H1 (cell line): ENCODE measurements at places on chromosomes 11 and 22. TPM values are rescaled to one million over a fixed set of nuclear protein-coding genes. Genes with fewer than 3 reads are reported as not detected.

GRCh38 chr11:12159351-12160099, 49.1 kb downstream of the MICAL2 start:
- DNase-seq = no peak

GRCh38 chr11:45724153-45724552, 58.7 kb upstream of the CHST1 start:
- DNase-seq = no peak

GRCh38 chr11:65133724-65134123, 595 bp downstream of the SYVN1 start:
- no peak for DNase-seq

- DNase-seq = peak; percentile 77
These were observed 29.9 kb upstream of the OR10G7 start for GRCh38 chr11:124070915-124071622.

GRCh38 chr11:75763846-75764245, 4.7 kb upstream of the DGAT2 start:
- DNase-seq = no peak

- DNase-seq = no peak
These were observed 825 bp downstream of the SLC1A2 start for GRCh38 chr11:35418282-35419183.

GRCh38 chr11:88950975-88951374, 114.8 kb downstream of the GRM5 start:
- DNase-seq = no peak

GRCh38 chr11:69157156-69157821, 1.6 kb downstream of the SMIM38 start:
- no peak for DNase-seq

DNA sequence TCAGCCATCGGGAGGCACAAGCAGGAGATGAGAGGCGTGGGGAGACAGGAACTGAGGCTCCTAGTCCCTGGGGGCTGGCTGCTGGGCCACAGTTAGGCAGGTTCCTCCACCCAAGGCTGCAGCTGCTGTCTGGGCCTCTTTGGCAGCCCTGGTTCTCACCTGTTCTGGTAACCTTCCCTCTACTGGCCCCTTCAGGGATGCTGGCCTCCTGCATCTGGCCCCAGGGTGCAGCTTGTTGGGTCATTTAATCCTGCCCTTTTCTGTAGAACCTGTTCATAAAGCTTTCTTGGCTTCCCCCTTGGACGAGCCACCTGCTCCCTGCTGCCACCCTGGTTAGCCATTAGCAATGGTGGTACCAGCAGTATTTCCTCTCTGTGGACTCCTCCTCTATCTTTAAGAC, 5.5 kb downstream of the USH1C start:
- no peak for DNase-seq

DNA sequence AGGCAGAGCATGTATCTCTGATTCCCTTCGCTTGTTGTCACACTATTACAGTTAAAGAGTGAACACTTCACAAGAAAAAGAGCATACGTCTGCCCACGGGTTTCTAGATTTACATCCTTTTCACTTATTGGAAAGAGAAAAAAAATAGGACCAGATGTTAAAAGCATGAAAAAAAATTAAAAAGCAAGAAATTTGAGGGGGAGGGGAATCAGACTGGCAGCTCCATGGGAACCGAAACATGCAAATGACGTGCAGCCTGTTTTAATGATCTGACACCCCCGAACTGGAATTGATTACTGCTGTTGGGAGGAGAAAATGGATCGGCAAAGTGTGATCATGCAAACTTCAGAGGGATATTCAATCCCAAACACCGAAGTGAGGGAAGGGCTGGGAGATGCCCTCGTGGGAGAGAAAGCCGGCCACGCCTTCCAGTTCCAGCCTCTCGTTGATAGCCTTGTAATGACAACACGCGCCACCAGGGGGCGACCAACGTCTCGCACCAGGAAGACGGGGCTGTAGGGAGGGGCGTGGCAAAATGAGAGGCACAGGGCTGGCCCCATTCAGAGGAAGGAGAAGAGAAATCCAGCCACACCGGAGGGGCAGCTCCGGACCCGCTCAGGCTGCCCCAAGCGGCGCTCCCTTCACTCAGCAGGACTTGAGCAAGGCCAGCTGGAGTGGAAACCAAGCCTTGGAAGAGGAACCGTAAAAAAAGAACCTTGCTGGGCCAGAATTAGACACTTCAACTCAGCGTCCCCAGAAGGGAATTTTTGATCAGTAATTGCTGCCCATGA, 53.8 kb upstream of the SYT13 start:
- DNase-seq = peak; percentile 94

DNA sequence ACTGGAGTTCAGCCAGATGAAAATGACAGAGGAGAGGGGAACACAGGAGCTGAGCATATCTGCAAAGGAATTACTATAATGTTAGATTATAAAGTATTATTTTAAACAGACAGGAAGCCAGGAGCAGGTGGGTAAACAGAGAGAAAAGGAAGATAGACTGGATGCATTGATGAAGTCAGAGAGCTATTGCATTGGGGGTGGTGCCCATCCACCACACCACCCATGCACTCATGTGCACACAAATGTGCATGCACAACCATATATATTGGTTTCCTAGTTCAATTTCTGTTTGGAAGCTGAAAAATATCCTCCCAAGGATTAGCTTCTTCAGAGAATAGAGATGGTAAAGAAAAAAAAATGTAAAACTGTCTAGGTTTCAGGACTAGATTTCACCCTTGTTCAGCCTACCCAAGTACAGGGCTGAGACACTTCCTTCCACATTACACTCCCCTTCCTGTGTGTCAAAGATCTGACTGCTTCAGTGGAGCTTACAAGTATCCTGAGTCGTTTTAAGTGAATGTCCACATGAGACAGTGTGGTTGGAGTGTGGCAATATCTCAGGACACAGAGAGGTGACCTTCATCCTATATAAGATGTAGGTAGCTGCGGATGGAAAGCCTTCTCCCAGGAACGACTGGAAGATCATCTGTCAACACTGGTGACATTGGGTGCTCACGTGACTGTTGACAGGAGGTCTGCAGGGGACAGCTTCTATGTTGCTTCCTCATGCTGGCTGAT, 12.2 kb upstream of the SMPD1 start:
- DNase-seq = no peak

- no peak for DNase-seq
These were observed 66.7 kb downstream of the BID start for GRCh38 chr22:17707526-17707925.

GRCh38 chr22:23216461-23217170, 36.3 kb downstream of the BCR start:
- DNase-seq = no peak

DNA sequence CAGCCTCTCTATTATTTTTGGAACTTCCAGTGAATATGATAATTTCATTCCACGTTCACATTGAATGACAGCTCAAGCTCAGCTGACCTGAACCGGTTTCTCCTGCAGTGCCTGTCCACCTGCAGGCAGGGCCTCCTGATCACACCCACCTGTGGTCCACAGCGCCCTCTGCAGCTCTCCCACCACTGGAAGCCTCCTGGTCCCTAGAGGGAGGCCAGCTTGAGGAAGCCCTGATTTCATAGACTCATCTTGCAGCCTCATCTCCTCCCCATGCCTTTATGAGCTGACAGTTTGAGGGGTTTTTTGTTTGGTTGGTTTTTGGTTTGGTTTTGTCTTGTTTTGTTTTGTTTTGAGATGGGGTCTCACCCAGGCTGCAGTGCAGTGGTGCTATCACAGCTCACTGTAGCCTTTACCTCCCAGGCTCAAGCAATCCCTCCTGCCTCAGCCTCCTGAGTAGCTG, 29.9 kb upstream of the MALAT1 start:
- DNase-seq = peak; percentile 88

DNA sequence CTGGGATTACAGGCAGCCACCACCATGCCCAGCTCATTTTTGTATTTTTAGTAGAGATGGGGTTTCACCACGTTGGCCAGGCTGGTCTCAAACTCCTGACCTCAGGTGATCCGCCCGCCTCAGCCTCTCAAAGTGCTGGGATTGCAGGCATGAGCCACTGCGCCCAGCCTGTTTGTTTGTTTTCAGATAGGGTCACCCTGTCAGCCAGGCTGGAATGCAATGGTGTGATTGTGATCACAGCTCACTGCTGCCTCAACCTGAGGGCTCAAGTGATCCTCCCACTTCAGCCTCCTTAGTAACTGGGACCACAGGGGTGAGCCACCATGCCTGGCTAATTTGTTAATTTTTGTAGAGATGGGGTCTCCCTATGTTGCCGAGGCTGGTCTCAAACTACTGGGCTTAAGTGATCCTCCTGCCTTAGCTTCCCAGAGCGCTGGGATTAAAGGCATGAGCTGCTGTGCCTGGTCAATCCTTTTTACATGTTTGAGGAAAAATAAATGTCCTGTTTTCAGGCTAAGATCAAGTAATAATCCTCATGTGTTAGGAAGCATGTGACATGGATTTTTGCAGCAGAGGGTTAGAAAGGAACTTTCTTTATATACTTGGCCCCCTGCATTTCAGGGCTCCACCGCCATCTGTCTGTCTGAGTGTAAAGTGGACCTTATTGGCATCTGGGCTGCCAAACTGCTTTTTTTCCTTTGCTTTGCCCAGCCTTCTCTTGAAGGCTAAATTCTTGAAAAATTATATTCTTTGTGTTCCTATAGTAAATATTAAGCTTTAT, 4.8 kb upstream of the SLC3A2 start:
- DNase-seq = no peak

GRCh38 chr22:37482244-37482643, 3.9 kb downstream of the MFNG start:
- no peak for DNase-seq

DNA sequence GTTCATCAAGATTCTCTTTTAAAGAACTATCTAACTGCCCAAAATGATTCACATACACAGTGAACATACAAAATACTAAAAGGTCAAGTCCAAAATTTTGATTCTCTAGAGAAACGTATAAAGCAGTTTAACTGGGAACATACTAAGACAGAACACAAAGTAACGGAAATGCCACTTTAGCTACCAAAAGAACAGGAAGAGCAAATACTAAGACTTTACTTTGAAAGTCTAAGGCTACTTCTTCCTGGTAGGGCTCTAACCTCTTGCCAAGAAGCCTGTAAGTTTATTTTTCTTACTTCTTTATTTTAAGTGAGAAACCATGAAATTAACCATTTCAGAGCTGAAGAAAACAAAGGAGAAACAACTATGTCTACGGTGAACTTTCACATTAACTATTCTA, 6.2 kb downstream of the PICALM start:
- DNase-seq = no peak

GRCh38 chr11:34356130-34356529, 1.7 kb downstream of the ABTB2 start:
- no peak for DNase-seq

DNA sequence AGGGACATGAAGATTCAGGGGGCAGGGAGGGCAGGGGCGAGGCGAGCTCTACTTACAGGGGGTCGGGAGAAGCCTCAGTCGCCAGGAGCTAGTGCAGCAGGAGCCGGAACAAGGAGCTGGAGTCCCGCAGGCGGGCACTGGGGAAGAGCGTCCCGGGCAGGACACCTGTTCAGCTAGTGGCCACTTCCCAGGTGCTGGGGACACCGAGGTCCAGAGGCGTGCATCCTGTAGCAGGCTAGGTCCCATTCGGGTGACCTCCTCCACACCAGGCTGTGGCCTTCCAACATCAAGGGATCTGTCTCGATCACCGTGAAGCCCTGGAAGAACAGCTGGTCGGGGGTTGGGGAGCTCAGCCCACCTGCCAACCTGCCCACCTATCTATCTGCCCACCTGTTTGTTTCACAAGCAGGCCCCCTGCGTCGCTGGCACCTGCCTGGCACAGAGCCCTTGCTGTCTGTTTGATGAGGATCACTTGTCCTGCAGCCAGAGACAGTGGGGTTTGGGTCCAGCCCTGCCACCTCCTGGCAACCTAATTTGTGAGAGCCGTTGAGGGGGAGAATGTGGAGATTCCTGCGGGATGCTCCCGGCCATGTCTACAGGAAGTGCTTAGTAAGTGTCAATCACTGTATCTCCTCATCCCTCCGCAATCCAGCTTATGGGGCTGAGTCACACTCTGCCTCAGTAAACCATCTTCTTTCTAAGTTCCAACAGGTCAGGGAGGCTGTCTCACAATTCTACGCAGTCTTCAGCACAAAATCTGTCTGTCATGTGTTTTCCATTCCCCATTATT, 940.9 kb downstream of the BRD1 start:
- DNase-seq = no peak

- no peak for DNase-seq
These were observed 96.8 kb downstream of the MED15 start for GRCh38 chr22:20604092-20604747.

GRCh38 chr11:118306556-118306955, 2.0 kb downstream of the CD3E start:
- DNase-seq = no peak

- no peak for DNase-seq
These were observed 54.6 kb downstream of the SFI1 start for GRCh38 chr22:31550871-31551370.

DNA sequence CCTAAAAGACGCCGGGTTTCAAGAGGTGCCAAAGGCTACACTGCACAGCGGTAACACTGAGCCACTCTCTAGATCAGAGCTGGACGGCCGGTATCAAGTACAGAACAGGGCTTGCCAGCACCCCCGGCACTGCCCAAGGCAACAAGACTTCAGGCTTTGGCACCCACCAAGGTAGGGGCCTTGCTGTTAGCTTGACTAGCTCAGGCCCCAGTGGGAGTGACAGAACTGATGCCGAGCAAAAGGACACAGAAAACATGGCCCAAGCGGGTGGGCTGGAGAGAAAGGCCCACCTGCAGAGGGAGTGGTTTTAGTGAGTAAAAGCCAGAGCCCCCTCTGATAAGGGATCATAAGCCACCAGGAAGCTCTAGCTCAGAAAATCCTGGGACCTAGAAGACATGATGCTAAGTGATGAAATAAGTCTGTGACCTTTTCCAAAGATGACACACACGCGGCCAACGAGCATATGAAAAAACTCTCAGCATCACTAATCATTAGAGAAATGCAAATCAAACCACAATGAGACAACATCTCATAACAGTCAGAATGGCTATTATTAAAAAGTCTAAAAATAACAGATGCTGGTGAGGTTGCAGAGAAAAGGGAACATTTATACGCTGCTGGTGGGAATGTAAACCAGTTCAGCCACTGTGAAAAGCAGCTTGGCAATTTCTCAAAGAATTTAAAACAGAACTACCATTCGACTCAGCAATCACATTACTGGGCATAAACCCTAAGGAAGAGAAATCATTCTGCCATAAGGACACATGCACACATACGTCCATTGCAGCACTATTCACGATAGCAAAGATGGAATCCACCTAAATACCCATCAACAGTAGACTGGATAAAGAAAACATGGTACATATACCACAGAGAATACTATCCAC, 12.9 kb downstream of the EHD1 start:
- DNase-seq = no peak

Gene LDHAL6A
- not detected in 2 replicates for total RNA-seq

Gene AGBL2
- total RNA-seq = 2.1 and 5.3 TPM in 2 replicates

Gene PLAAT5
- 12.8 and 16.0 TPM in 2 replicates for total RNA-seq

Gene MMP8
- total RNA-seq = not detected in 2 replicates

Gene PLAAT3
- 109 and 117 TPM in 2 replicates for total RNA-seq

Gene LRRC56
- total RNA-seq = 1.9 and 2.1 TPM in 2 replicates

Gene NUMA1
- total RNA-seq = 107 and 108 TPM in 2 replicates

Gene SYT8
- not detected in 2 replicates for total RNA-seq

Gene OR51B2
- not detected in 2 replicates for total RNA-seq

Gene BRMS1
- 44.8 and 46.1 TPM in 2 replicates for total RNA-seq

Gene OR52H1
- total RNA-seq = not detected in 2 replicates

Gene C22orf31
- not detected in 2 replicates for total RNA-seq
